ENCODE measurements at places on chromosomes 2 and 18. TPM values are rescaled to one million over a fixed set of nuclear protein-coding genes. Genes with fewer than 3 reads are reported as not detected.

The TFCP2L1 gene
- 4.6 TPM for total RNA-seq

DNA sequence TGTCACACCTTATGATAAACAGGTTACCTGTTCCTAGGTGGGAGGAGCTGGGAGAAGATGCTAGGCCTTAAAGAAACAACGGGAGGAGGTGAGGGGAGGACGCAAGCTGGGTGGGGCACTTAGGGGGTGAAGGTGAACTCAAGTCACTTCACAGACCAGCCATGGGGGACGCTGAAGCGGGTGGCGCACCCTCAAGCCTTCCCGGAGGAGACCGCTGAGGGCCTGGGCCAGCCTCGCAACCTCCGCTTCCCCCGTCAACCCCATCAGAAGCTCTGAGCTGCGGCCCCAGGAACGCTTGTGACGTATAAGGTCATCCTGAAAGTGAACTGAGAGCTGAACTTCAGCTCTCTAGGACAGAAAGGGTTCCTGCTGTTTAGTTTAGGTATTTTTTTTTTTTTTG is 133.5 kb downstream of the MBP start:
- no peaks in the 10 kb centered on the region for H3K27me3 ChIP-seq
- no peak overlapping the region for H3K4me3 ChIP-seq
- no peaks in the 10 kb centered on the region for H3K36me3 ChIP-seq
- H3K27ac ChIP-seq = no peak overlapping the region
- DNase-seq = no peak
- H3K4me1 ChIP-seq = no peaks in the 10 kb centered on the region

GRCh38 chr2:118473241-118473640 is 374.2 kb downstream of the EN1 start:
- H3K4me3 ChIP-seq = no peak overlapping the region
- no peak overlapping the region for H3K27ac ChIP-seq
- no peak for DNase-seq
- no peaks in the 10 kb centered on the region for H3K27me3 ChIP-seq
- H3K4me1 ChIP-seq = peaks cover 4% of the 10 kb centered on the region
- H3K36me3 ChIP-seq = no peaks in the 10 kb centered on the region

GRCh38 chr2:99850084-99850710 is 292.2 kb downstream of the AFF3 start:
- H3K27me3 ChIP-seq = peaks cover 58% of the 10 kb centered on the region
- DNase-seq = no peak
- no peaks in the 10 kb centered on the region for H3K36me3 ChIP-seq
- H3K4me3 ChIP-seq = no peak overlapping the region

- no peak for DNase-seq
- H3K4me3 ChIP-seq = no peak overlapping the region
- H3K27me3 ChIP-seq = 0 out of 2 replicates have a peak, but pooled peaks cover 5% of the 10 kb centered on the region
Measured at GRCh38 chr2:218430721-218431120, 11.8 kb downstream of the VIL1 start.

The PFN4 gene
- 2.6 TPM for total RNA-seq

DNA sequence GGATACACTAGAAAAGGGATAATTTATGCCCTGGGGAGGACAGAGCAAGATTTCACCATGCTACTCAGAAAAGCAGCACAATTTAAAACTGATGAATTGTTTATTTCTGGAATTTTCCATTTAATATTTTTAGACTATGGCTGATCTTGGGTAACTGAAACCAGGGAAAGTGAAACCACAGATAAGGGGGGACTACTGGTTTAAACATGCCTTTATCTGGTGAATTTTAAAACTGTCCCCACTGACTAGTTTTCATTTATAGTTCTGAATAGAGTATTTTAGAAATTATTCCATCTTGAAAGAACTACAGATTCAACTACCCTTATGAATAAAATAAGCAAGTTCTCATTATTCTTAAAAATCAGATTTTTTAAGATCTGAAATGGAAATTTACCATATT is 15.0 kb downstream of the NFU1 start:
- H3K4me3 ChIP-seq = no peak overlapping the region
- no peaks in the 10 kb centered on the region for H3K4me1 ChIP-seq
- no peak overlapping the region for H3K27ac ChIP-seq
- no peaks in the 10 kb centered on the region for H3K27me3 ChIP-seq
- no peaks in the 10 kb centered on the region for H3K36me3 ChIP-seq

GRCh38 chr2:139622691-139623090 is 842.5 kb upstream of the NXPH2 start:
- no peaks in the 10 kb centered on the region for H3K27me3 ChIP-seq
- H3K4me3 ChIP-seq = no peak overlapping the region
- no peak overlapping the region for H3K27ac ChIP-seq
- H3K36me3 ChIP-seq = no peaks in the 10 kb centered on the region

DNA sequence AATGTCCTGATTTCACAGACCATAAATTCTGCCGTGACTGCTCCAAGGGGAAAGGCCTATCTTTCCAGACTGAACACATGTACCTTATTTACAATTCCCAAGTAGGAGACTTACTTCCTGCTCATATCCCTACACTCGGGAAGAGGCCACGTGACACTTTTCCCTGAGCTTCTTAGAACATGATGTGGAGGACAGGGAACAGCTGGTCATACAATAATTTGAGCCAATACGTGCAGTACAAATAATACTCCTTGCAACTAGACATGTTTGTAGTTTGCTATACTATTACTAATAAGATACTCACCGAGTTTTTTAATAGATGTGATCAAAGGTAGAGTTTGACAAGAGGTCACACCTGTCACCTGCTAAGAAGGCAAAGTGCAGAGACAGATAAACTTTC is 256.4 kb downstream of the SP3 start:
- no peak for DNase-seq
- peaks cover 23% of the 10 kb centered on the region for H3K27me3 ChIP-seq
- no peaks in the 10 kb centered on the region for H3K36me3 ChIP-seq
- H3K4me1 ChIP-seq = no peaks in the 10 kb centered on the region
- no peak overlapping the region for H3K27ac ChIP-seq

DNA sequence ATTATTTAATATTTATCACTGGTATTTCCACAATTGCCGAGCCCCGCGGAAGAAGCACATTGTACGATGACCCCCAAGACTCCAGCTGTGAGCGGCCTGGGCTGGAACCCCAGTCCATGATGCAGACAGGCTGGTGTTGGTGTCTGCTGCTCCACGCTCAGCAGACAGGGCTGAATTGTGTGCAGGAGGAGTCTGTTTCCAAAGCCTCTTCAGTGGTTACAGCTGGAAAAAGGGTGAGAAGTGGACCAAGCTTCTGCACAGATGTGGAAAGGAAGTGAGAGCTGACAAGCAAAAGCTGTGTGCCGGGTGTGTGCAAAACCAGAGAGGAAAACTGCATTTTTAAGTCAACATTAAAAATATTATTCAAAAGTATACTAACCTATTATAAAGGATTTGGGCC is 500.4 kb downstream of the GALR1 start:
- H3K4me3 ChIP-seq = no peak overlapping the region
- no peaks in the 10 kb centered on the region for H3K36me3 ChIP-seq
- peaks cover 58% of the 10 kb centered on the region for H3K27me3 ChIP-seq
- no peaks in the 10 kb centered on the region for H3K4me1 ChIP-seq

GRCh38 chr2:40138314-40138713 is 313.6 kb downstream of the SLC8A1 start:
- H3K27me3 ChIP-seq = no peaks in the 10 kb centered on the region
- no peaks in the 10 kb centered on the region for H3K4me1 ChIP-seq
- no peak overlapping the region for H3K27ac ChIP-seq
- no peak for DNase-seq
- H3K4me3 ChIP-seq = no peak overlapping the region

DNA sequence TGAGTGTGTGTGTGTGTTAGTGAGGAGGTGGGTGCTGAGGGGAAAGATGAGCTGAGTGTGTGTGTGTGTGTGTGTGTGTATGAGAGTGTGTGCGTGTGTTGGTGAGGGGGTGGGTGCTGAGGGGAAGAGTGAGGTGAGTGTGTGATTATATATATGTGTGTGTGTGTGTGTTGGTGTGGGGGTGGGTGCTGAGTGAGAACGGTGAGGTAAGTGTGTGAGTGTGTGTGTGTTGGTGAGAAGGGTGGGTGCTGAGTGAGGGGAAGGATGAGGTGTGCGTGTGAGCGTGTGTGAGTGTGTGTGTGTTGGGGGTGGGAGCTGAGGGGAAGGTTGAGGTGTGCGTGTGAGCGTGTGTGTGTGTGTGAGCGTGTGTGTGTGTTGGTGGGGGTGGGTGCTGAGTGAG is 322.0 kb upstream of the NT5C1B start:
- peak overlapping the region; percentile 27 for H3K27ac ChIP-seq
- peaks cover 13% of the 10 kb centered on the region for H3K4me1 ChIP-seq
- DNase-seq = no peak
- no peaks in the 10 kb centered on the region for H3K36me3 ChIP-seq

The CROCC2 gene
- total RNA-seq = not detected

GRCh38 chr2:120272763-120273481 is 20.3 kb downstream of the RALB start:
- no peaks in the 10 kb centered on the region for H3K27me3 ChIP-seq
- no peak overlapping the region for H3K27ac ChIP-seq
- no peak for DNase-seq
- H3K36me3 ChIP-seq = peaks cover 23% of the 10 kb centered on the region
- H3K4me3 ChIP-seq = no peak overlapping the region

The EVX2 gene
- not detected for total RNA-seq

DNA sequence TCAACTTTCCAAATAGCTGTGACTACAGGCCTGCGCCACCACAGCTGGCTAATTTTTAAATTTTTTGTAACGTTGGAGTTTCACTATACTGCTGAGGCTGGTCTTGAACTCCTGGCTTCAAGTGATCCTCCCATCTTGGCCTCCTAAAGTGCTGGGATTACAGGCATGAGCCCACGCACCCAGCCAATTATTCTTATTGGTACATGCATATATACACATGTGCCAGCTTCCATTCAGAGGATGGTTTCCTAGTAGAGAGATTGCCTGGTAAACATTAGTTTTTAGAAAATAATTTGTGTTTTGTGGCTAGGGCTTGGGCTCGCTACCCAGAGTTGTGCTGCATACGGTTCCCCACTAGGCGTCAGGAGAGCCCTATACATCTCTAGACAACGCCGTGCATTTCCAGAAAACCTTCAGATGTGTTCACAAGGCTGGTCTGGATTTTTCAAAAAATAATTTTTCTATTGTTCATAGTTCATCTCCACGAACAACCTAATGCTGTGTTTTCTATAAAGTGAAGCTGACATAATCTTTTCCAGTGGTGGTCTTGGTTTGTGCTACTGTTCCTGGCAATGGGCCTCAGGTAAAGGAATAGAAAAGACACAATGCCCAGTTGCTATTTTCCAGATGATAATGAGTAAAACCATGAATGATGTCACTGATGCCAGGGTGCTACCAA is 14.6 kb upstream of the AFG3L2 start:
- H3K27ac ChIP-seq = no peak overlapping the region
- H3K36me3 ChIP-seq = no peaks in the 10 kb centered on the region
- H3K27me3 ChIP-seq = no peaks in the 10 kb centered on the region
- H3K4me3 ChIP-seq = no peak overlapping the region
- no peak for DNase-seq

GRCh38 chr2:18903750-18904149 is 314.4 kb upstream of the NT5C1B start:
- H3K27ac ChIP-seq = no peak overlapping the region
- peak; percentile 51 for DNase-seq
- H3K36me3 ChIP-seq = no peaks in the 10 kb centered on the region

GRCh38 chr18:70420146-70420898 is 131.5 kb downstream of the SOCS6 start:
- peak overlapping the region; percentile 17 for H3K4me3 ChIP-seq
- H3K4me1 ChIP-seq = peaks cover 78% of the 10 kb centered on the region
- DNase-seq = peak; percentile 78
- H3K36me3 ChIP-seq = no peaks in the 10 kb centered on the region

- H3K4me1 ChIP-seq = peaks cover 13% of the 10 kb centered on the region
- no peaks in the 10 kb centered on the region for H3K27me3 ChIP-seq
- H3K4me3 ChIP-seq = peak overlapping the region; percentile 69
- H3K27ac ChIP-seq = no peak overlapping the region
- peaks cover 7% of the 10 kb centered on the region for H3K36me3 ChIP-seq
Measured at GRCh38 chr2:32627441-32627813, 423 bp upstream of the TTC27 start.

The KCTD1 gene
- 20.7 TPM for total RNA-seq

The HOXD3 gene
- total RNA-seq = not detected

The DSC3 gene
- total RNA-seq = not detected

DNA sequence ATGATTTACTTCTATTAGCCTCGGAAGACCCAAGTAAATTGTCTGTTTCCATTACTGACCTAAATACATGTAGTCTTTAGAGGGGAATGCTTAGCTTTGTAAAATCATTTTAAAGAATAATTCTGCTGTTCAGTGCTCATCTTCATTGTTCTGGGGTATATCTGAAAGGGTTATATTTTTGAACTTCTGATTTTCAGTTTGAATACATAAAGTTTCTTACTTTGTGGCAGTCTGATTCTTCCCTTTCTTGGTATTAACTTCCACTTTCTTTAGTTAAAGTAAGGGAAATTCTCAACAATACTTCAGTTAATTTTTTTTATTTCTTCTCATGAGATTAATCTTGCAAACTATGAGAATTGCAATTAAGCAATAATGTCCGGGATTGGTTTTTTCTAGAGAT is 148.4 kb downstream of the DOCK10 start:
- H3K27ac ChIP-seq = no peak overlapping the region
- no peaks in the 10 kb centered on the region for H3K36me3 ChIP-seq
- H3K27me3 ChIP-seq = no peaks in the 10 kb centered on the region

DNA sequence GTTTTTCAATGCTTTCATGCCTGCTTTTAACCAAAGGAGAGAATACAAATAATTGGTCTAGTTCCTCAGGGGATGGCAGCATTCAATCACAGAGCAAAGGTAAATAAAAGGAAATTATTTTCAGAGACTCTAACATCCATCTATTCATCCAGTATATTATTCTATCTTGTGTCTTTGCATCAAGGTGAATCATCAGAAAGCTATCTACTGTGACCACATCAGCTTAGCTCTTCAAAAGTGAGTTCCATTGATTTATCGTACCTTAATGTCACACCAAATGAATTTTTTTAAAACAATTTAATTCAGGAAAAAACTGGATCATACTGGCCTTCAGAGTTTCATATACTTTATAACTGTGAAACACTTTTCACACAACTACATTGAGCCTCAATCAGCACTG is 66.1 kb downstream of the CHN1 start:
- DNase-seq = no peak
- no peaks in the 10 kb centered on the region for H3K27me3 ChIP-seq
- no peaks in the 10 kb centered on the region for H3K36me3 ChIP-seq

GRCh38 chr2:190138032-190138431 is 75.5 kb upstream of the MSTN start:
- no peaks in the 10 kb centered on the region for H3K36me3 ChIP-seq
- no peak overlapping the region for H3K4me3 ChIP-seq
- H3K4me1 ChIP-seq = no peaks in the 10 kb centered on the region
- H3K27me3 ChIP-seq = no peaks in the 10 kb centered on the region
- no peak overlapping the region for H3K27ac ChIP-seq

DNA sequence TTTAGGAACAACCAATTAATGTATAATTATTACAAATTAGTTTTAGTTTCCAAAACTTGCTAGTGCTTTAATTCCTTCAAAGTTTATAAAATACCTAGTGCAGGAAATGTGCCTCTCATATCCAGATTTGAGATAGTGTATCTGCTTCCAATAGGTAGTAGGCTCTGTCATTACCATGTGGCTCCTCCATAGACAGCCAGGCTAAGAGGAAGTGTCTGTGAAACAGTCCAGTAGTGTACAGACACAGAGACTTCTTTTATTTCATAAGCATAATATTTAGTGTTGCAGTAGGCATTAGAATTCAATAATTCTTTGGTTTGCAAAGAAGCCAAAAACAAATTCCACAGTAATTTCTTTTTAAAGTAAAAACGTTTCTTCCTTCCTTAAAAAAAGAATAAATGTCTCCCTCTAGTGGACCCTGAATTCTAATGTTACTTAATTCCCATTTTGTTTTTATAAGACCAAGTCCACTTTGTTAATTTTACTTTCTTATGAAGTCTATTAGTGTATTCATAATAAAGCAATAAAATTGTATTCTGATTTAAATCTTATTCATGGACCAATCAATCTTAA is 101.2 kb downstream of the NEB start:
- no peak overlapping the region for H3K4me3 ChIP-seq
- no peak overlapping the region for H3K27ac ChIP-seq
- H3K4me1 ChIP-seq = no peaks in the 10 kb centered on the region
- no peaks in the 10 kb centered on the region for H3K27me3 ChIP-seq

All from PC-9 (cell line).